Sigmoid colon (tissue), 7 donors: ENCODE measurements at places on chromosomes 4 and X. TPM values are rescaled to one million over a fixed set of nuclear protein-coding genes. Genes with fewer than 3 reads are reported as not detected.

GRCh38 chr4:37644962-37645361, 41.2 kb downstream of the RELL1 start:
- no peak for DNase-seq

DNA sequence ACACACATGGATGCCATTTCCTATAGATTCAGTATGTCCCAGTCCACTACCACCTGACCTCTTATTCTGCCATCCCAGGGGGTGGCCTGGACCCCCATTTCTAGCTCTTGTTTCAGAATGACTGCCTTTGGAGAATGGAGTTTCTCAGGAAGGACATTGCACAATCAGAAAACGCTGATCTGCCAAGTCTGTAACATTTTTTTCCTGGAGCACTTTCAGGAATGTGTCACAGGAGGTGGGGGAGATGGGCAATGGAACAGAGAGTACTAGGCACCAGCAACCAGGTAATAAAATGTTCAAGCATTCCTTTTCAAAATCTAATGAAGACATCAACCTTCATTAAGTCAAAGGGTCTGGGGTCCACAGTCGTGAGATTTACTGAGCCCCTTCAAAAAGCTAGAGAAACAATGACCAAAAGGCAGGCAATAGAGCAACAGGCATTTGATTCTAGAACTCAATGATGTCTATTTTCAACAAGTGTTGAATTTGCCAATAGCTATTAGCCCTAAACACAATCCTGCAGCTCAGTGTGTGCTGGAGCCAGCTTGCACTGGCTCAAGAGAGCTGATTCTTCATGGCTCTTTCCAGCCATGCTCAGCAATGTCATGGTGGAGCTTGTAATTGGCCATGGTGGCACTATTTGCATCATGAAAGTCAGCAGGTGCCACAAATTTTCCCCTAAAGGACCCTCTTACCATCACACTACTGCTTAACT, 87.1 kb downstream of the KDR start:
- no peak for DNase-seq

DNA sequence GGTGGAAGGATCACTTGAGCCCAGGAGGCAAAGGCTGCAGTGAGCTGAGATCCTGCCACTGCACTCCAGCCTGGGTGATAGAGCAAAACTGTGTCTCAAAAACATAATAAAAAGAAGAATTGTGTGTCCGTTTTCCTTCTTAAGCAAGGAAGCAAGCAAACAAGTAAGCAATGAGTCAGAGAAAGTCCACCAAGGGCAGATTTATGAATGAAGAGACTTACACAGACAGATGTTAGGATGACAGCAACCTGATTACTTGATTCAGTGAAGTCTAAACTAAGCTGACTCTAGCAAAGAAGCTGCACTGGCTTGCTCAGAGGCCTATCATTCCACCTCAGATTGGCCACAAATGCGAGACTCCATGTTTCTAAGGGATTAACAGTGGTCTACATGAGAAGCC, 34.1 kb upstream of the SCML1 start:
- DNase-seq, result no peak

DNA sequence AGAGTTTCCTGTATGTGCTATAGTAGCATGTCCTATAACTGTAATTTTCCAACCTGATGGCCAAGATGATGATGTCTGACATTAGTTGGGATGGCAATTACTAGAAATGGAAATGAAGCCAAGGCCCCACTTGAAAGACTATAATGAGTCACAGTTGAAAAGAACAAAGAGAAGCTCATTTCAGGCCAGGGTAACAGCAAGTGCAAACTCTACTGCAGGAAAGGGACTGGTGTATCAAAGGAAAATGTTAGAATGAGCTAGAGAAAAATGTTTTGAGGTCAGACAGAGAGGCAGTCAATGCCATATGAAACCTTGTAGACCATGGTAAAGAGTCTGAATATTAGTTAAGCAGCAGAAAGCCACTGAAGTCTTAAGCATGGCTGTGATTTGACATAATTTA, 146.2 kb upstream of the SH3RF1 start:
- DNase-seq, result no peak

- DNase-seq, result no peak
Measured at GRCh38 chr4:99157478-99157935, 13.4 kb upstream of the ADH4 start.

- no peak for DNase-seq
Measured at GRCh38 chr4:143225167-143225566, 40.5 kb downstream of the USP38 start.

- DNase-seq, result no peak
Measured at GRCh38 chr4:22801391-22801790, 108.7 kb downstream of the GBA3 start.

DNA sequence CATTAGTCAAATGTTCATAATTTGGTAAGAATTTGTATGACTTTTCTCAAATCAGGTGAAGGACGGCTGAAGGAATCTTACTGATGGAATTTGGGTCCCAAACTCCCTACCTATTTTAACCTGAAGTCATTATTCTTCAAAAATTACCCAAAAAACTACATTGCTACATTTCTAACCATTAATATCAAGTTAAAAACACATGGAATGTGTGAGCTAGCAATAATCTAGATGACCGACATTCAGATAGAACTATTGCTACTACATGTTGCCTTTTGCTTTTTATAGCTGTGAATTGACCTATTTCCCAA, 25.3 kb upstream of the WWC2 start:
- no peak for DNase-seq

DNA sequence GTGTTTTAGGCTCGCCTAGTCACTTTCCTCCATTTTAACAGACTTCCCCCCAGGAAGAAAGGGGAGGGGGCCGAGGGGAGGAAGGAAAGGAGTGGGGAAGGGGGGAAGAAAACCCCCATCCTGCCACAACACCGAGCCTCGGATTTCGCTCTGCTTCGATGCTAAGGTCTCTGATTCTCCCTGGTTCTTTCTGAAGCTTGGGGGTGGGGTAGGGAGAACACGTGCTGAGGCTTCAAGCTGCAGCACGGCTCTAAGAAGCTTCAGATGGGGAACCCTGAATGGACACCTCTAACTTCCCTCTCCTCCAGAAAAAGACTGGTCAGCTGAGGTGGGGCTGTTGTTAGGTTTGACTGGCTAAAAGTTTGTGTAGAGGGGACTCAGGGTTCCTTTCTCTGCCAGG, 61.8 kb downstream of the RHOH start:
- no peak for DNase-seq

DNA sequence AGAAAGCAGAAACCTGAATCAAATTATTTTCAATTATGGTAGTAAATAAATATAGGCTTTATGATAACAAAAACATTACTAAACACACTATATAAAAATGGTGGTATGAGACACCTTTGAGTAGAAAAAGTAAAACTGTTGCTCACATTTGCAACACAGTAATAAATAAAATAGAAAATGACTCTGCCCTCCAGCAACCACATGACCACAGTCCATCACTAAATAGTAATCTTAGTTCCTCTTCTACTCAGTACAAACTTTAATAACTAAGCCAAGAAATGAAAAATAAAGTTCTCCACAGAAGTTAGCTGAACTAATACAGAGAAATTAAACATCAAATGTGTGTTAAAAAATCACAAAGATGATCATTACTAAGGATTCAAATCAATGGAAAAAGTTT, 108.5 kb downstream of the ADGRA3 start:
- DNase-seq, result no peak

GRCh38 chrX:129957241-129958082, 25.0 kb upstream of the BCORL1 start:
- DNase-seq, result peak; percentile 73

- DNase-seq, result no peak
Measured at GRCh38 chr4:168659741-168660465, 163.1 kb downstream of the PALLD start.

- no peak for DNase-seq
Measured at GRCh38 chr4:164894702-164895101, 17.7 kb downstream of the APELA start.

GRCh38 chr4:38002451-38003071, 42.4 kb downstream of the PTTG2 start:
- DNase-seq, result no peak

DNA sequence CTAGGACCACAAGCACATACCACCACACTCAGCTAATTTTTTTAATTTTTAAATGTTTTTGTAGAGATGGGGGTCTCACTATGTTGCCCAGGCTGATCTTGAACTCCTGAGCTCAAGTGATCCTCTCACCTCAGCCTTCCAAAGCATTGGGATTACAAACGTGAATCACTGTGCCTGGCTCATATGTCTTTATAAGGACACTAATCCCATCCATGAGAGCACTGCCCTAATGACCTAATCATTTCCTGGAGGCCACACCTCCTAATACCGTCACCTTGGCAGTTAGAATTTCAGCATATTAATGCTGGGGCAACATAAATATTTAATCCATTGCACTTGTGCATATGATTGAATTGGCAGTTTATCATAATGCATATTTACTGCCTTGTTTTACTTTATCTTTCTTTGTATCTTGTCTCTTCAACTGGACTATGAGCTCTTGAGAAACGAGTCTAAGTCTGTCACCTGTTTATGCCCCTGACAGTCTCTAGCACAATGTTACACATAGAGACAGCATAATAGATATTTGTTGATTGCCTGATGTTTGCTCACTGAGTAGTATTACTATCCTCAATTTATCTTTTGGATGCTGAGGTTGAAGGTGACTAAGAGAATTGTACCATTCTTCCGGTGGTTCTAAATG, 172.0 kb downstream of the AASDH start:
- no peak for DNase-seq

Gene HTN3
- not detected for polyA plus RNA-seq

DNA sequence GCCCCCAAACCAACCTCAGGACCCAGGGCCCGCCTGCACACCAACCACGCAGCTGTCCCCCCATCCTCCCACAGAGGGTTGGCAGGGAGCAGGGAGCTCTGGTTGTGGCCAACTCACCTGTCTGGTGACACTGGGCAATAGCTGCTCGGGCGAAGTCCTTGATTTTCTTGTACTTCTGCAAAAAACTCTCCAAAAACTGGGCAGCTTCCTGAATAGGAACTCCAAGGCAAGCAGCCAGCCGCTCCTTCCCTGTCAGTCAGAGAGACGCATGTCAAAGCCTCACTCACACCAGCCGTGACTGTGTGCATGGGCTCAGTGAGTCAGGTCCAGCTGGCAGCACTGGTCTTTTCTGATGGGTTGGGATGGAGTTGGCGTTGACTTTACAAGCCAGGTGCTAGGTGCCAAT, 26.4 kb downstream of the NAT8L start:
- DNase-seq, result peak; percentile 54

GRCh38 chr4:68963374-68963773, 11.8 kb upstream of the UGT2A3 start:
- DNase-seq, result no peak

- no peak for DNase-seq
Measured at GRCh38 chrX:51697397-51697796, 12.9 kb upstream of the CENPVL1 start.

DNA sequence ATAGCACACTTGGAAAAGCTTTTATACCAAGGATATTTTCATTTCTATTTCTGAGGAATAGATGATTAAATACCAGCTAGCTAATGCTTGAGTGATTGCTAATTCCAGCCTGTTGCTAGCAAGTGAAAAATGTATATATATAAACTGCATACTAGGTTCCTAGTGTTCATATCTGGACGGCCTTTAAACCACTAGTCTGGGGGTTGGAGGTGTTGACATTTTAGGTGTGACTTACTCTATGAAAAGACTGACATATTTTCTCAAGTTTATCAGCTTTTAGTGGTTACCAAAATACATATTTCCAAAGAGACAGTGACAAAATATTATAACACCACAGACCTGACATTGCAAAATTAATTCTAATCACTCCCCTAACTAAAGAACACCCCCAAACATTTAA, 44.7 kb downstream of the MTMR8 start:
- DNase-seq, result no peak

- DNase-seq, result no peak
Measured at GRCh38 chr4:47469951-47470350, 6.4 kb upstream of the COMMD8 start.

Gene ZNF711
- 0.60 TPM for polyA plus RNA-seq

GRCh38 chrX:49277535-49277830, 7.9 kb downstream of the PPP1R3F start:
- no peak for DNase-seq

Gene UGT8
- 2.4 TPM for polyA plus RNA-seq

Gene PABPC4L
- 0.20 TPM for polyA plus RNA-seq

DNA sequence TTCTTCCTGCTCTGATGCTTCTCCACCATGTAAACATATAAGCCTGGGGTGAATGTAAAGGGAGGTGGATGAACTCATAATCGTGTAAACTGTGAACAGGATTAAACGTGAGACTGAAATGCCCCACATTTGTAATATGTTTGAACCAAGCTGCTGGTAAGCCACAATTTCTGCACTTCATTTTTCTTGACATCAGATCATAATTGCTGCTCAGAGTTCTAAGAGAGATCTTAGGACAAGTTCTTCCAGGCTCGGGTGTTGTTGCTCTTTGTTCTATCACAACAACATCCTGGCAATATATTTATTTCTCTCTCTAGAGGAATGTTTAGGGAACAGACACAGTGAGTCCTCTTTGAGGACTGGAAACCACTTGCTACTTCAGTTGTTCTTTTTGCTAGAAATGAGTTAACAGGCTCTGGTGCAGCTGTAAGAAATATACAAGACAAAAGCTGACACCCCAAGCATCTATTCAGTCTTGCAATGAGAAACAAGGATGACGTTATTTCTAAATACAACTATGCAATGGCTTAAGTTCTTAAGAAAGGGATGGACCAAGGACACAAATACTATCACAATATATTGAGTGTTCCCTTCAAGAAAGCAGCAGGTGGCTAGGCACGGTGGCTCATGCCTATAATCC, 59.6 kb downstream of the LNX1 start:
- no peak for DNase-seq
